Cardiac atrium fibroblast (primary cell): ENCODE measurements at places on chromosomes 11 and 22. TPM values are rescaled to one million over a fixed set of nuclear protein-coding genes. Genes with fewer than 3 reads are reported as not detected.

UCP3 gene
- total RNA-seq: not detected in 2 replicates

NTM gene
- total RNA-seq: 1.9 and 5.4 TPM in 2 replicates

C1QTNF4 gene
- 0.16 and 0.90 TPM in 2 replicates for total RNA-seq

FOLR2 gene
- not detected in 2 replicates for total RNA-seq

NRGN gene
- 0.16 and 0.36 TPM in 2 replicates for total RNA-seq

CRYBA4 gene
- not detected in 2 replicates for total RNA-seq

FBLN1 gene
- total RNA-seq: 9.7 and 34.1 TPM in 2 replicates

ABTB2 gene
- 2.3 and 5.7 TPM in 2 replicates for total RNA-seq

PDGFD gene
- 17.9 and 29.6 TPM in 2 replicates for total RNA-seq

MRGPRX3 gene
- not detected in 2 replicates for total RNA-seq

DAGLA gene
- total RNA-seq: 1.3 and 1.8 TPM in 2 replicates

OR4D5 gene
- total RNA-seq: not detected in 2 replicates

CCDC188 gene
- 0.49 and 10.1 TPM in 2 replicates for total RNA-seq

DEFB131B gene
- total RNA-seq: not detected in 2 replicates

PGR gene
- total RNA-seq: 0.18 and 0.49 TPM in 2 replicates

SPA17 gene
- total RNA-seq: 4.9 and 6.3 TPM in 2 replicates

IGF2 gene
- total RNA-seq: 28.7 and 54.3 TPM in 2 replicates

HDHD5 gene
- 55.2 and 66.8 TPM in 2 replicates for total RNA-seq
